Psoas muscle (tissue), 8 donors: ENCODE measurements at places on chromosomes 5 and 9. TPM values are rescaled to one million over a fixed set of nuclear protein-coding genes. Genes with fewer than 3 reads are reported as not detected.

The GMCL2 gene
- not detected for total RNA-seq

The PSAT1 gene
- total RNA-seq, result 0.52 TPM

The CDH6 gene
- 3.4 TPM for total RNA-seq

GRCh38 chr9:17536027-17536426, 42.8 kb upstream of the SH3GL2 start:
- no peak for DNase-seq

- no peak for DNase-seq
Measured at GRCh38 chr9:95311961-95312360, 5.5 kb downstream of the FANCC start.

- DNase-seq, result no peak
Measured at GRCh38 chr9:127792417-127793031, 6.7 kb downstream of the CDK9 start.

DNA sequence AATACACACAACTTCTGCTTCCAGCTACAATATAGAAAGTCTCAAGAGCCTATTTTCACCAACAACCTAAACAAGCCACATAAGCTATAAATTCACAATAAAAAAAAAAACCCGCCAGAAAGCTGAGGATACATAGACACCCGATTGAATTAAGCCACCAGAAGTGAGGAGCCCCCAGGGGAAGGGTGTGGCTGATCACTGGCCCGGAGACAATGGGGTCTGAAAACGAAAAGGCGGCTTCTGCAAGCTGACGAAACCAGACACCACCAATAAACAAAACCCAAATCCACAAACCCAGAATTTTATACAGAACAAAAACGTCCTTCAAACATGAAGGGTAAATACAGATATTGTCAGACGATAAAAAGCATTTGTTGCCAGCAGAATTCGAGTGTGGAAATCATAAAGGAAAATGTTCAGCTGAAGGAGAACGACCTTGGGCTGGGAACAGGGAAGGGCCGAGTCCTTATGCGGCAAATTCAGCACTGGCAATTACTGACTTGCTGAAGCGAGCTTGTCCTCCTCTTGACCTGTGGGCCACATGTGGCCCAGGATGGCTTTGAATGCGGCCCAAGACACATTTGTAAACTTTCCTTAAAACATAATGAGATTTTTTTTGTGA, 39.6 kb upstream of the CEP72 start:
- no peak for DNase-seq

- peak; percentile 39 for DNase-seq
Measured at GRCh38 chr9:94668928-94669729, 29.8 kb upstream of the FBP1 start.

DNA sequence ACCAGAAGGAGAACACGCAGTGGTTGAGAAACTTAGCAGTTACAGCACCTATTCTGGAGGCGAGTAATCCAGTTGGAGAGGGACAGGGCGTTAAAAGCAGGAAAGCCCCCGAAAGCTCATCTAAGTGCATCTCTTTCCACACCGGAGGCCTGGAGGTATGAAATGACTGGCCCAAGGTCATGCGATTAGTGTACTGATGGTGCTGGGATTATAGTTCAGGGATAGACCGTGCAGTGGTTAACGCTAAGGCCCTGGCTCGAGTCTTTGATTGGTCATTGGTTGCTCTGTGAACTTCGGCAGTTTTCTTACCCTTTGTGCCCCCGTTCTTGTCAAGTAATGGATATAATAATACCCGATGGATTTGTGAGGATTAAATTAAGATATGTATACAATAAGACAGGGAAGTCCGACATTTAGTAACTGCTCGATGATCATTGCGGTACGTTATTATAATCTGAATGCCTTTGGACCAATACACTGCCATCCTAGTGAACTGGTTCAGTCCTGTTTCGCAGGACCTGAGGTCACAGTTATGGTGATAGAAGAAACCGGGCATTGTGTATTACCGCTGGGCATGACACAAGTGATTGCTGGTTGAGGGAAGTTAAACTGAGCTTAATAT, 960 bp downstream of the CANX start:
- no peak for DNase-seq

GRCh38 chr5:157842185-157842584, 16.8 kb downstream of the CLINT1 start:
- DNase-seq, result no peak

GRCh38 chr5:6849316-6850105, 136.3 kb downstream of the TENT4A start:
- DNase-seq, result no peak

DNA sequence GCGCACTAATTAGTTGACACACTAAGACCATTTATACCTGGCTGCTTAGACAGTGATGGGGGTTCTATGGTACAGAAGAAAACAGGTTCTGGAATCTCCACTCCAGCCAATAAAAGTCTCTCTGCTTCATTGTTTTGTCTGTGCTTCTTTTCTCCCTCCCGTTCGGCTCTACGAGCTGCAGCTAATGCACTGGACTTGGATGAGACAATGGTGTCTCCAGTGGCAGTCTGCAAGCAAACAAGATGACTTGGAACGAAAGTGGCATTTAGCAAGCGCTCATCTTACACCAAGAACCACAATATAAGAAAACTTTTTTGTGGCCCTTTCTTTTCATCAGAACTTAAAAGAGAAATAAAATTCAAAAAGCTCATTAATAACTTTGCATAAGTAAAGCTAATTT, 30.2 kb downstream of the GFM2 start:
- DNase-seq, result no peak
